EH (cell line): ENCODE measurements at places on chromosomes 13 and 19.
A peak's percentile ranks its signal among the peaks of the same experiment; 100 is the strongest.

DNA sequence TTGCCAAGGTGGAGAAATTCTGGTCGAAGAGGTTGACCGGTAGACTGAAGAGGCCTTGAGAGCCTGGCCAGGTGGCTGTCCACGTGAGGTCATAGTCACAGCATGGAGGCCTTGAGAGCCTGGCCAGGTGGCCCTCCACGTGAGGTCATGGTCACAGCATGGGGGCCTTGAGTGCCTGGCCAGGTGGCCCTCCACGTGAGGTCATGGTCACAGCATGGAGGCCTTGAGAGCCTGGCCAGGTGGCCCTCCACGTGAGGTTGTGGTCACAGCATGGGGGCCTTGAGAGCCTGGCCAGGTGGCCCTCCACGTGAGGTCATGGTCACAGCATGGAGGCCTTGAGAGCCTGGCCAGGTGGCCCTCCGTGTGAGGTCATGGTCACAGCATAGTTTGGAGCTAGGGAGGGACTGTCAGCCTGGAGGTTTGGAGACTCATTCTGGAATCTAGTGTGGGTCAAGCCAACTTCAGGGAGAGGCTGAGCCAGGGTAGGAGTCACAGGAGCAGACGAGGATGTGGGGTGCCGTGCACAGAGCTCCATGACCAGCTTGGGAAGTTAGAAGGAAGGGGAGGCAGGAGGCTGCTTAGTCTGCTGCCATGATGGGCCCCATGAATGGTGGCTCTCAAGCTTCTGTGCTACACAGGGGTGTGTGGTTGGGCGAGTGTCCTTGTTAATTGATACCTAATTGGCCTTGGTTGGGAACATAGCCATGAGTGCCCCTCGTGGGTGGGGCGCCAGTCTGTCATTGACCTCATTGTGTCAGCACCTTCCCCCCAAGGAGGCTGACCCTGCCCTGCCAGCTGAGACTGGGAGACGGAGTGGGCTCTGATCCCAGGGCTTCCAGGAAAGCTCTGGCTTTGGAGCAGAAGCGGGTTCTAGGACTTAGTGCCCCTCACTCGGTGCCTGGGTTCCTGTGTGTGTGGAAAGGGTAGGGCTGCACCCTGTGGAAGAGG lies 4.0 kb downstream of the LENG9 start:
- DNase-seq: no peak

GRCh38 chr13:113216254-113217048 lies 7.0 kb downstream of the CUL4A start:
- peak; percentile 73 for DNase-seq

GRCh38 chr19:15663247-15663646 lies 9.6 kb upstream of the CYP4F12 start:
- DNase-seq: no peak

GRCh38 chr19:19645233-19645870 lies 1.9 kb upstream of the GMIP start:
- DNase-seq: no peak

DNA sequence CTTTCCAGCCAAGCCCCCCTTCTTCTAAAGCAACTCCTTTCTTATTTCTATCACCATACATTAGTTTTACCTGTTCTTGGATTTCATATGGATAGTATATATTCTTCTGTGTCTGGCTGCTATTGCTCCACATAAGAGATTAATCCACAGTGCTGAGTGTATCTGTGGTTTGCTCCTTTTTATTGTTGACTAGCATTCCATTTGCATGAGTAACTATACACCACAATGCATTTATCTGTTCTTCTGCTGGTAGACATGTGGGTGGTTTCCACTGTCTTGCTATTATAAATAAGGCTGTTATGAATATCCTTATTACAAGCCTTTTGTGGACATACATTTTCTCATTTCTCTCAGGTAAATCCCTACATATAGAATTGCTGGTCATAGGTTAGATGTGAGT lies 138.2 kb downstream of the SLC7A1 start:
- peak; percentile 89 for DNase-seq

- DNase-seq: peak; percentile 96
These were observed at the start of gene ZNF714 for GRCh38 chr19:21082011-21082975. Gene ZNF714 (plus strand): TSS chr19:21082203. CDS start chr19:21098269, 16,066 bp downstream.

GRCh38 chr19:35353635-35354034 lies 4.6 kb upstream of the FFAR3 start:
- no peak for DNase-seq

DNA sequence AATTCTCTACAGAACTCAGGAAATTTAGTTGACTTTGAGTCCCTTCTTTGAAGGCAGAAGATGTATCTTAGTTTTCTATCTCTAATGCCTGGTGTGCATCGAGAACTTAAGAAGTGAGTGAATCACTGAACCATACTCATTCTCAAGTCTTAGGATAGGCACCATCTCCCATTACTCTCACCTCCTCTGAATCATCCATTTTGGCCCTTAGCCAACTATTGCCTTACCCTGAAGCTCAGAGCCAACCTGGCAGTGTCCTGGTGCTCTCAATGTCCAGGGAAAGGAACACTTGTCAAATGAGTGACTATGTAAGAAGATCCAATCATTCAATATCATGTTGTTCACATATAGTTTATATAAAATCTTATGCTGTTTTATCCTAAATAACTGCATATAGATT lies 146.6 kb downstream of the RGCC start:
- DNase-seq: peak; percentile 51

- DNase-seq: peak; percentile 15
These were observed 78.3 kb downstream of the CYSLTR2 start for GRCh38 chr13:48731957-48732569.

DNA sequence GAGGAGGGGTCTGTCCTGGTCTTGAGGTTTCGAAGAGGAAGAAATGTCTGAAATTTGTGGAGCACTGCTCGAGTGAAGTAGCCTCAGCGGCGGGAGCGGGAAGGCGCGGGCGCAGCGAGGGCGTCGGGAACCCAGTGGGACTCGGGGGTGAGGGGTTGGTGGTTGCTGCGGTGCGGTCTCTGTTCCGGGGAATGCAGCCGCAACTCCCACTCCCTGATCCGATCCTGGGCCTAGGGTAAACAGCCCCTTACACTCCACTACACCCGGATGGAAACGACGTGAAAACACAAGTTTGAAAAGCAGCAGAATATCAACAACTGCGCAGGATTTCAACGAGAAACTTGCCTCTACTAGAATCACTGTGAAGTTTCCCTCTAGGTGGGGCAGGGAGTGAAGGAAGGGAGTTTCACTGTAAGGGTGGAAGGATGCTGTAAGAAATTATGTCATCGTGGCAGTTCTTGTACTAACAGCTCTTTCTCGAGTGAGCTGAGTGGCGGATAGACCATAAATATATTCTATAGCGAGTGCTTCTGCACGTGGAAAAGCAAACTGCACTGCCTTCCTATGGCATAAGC lies 2.0 kb upstream of the KLF12 start:
- DNase-seq: peak; percentile 62

DNA sequence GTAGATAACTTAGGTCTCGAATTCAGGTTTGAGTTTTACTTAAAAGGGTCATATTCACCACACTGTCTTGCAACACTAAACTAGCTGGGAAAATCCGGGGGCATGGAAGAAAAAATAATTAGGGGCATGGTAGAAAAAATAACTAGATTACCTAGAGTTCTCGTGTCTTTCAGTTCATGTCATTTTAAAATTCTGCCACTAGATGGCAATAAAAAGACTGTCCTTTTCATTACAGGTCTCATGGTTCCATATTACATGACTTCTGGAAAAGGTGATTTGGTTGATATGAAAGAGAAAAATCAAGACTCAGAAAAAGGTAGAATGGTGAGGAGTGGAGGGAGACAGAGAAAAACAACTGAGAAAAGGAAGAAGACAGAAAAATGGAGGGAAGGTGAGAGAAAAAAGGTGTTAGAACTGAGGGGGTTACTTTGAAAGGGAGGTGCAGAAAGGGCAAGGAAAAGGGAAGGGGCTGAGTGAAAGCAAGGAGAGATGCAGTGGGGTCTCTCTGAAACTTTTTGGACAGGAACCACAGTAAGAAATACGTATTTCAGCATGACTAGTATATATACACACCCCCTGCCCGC lies 299.0 kb downstream of the KLF12 start:
- peak; percentile 63 for DNase-seq

- DNase-seq: no peak
These were observed 371.3 kb downstream of the COG6 start for GRCh38 chr13:40026741-40027140.

DNA sequence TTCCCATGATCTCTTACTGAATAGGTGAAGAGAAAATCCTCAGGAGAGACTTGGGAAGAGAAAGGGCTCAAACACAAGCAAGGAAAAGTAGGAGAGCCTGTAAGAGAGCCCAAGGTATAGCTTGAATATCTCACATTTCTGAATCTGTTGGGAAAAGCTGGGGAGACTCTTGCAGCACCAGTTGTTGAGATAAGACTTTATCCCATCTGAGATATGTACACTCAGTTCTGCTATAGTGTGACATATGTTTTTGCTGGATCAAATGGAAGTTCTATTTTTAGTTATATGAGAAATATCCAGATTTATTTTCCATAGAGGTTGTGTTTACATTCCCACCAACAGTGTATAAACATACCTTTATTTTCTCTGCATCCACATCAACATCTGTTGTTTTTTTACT lies 246.1 kb downstream of the NDFIP2 start:
- no peak for DNase-seq

GRCh38 chr13:109885235-109885634 lies 98.9 kb upstream of the IRS2 start:
- DNase-seq: no peak

DNA sequence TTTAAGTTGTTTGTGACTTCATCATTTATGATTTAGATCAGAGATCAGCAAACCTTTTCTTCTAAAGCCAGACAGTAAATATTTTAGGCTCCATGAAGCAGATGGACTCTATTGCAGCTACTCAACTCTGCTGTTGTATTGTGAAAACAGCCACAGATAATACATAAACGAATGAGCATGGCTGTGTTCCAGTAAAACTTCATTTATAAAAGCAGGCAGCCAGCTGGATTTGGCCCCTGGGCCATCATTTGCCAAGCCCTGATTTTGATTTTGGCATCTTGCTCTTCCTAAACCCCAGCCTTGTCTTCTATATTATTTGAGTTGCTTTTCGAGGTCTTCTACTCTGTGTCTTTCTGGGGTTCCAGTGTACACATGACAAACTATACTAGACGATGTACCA lies 41.3 kb downstream of the RNASEH2B start:
- no peak for DNase-seq
